ENCODE measurements at places on chromosomes 4 and X.

DNA sequence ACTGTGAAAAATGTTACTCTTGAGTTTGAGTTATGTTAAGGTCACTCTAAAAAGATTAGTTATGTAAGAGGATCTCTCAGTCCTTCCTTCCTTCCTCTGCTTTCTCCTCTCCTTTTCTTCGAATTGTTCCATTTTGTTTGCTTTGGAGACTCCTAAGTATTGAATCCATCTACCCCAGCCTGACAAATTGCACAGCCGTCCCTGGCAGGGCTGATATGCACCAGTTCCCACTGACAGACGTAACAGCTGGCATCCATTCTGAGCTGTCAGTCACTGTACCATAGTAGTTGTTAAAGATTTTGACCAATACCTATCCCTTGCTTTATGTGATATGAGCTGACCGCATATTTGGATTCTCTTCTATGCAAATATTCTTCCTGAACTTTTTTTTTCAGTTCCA, 210.7 kb upstream of the IGFBP7 start:
- no peak for DNase-seq

DNA sequence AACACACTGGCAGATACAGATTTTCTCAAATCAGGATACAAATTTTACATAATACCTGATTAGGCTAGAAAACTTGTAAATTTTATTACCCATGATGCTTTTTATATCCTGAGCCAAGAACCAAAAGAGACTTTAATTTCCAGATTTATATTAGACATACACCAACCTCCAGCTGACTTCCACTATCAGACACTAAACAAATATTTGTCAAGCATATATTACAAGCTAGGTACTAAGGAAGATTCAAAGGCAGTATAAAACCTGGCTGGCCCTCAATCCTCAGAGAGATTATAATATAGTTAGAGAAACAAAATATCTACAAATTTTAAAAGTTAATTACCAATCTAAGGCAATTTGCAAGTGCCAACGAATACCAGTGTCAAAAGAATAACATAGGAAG, 357.8 kb upstream of the F9 start:
- no peak for DNase-seq

DNA sequence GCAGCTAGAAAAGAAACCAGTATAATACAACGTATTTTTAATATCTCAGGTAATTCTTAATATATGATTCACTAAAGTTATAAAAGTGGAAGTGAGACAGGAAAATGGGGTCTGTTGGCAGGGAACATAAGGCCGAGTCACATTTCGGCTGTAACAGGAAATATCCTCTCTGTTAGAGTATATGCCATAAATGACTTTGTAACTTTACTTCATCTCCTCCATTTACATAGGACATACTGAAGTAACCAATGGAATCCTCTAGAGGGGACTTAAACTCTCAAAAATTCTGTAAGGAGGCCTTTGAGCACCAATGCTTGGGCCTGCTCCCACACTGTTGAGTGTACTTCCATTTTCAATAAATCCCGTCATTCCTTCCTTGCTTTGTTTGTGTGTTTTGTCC, 71.3 kb downstream of the ANKRD17 start:
- DNase-seq, result no peak

- no peak for DNase-seq
Observed at GRCh38 chr4:40858962-40859361, 109.2 kb downstream of the NSUN7 start.

- peak; percentile 10 for DNase-seq
Observed at GRCh38 chr4:80365928-80366327, 30.4 kb downstream of the CFAP299 start.

DNA sequence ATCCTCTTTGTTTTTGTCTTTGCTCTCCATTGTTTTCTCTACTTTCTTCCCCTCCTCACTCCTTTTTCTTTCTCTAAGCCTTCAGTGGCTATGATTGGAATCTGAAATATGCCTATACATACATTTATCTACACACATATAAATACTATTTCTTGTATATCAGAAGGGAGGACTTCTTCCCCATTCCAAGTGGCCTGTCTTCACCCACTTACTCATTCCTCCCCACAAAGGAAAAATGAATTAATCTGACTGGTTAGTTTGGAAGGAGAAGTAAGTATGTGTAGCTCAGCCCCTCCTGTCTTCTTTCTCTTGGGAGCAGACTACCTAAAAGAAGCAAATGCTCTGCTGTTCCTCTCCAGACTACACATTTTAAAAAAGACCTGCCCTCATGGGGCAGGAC, 17.7 kb downstream of the GUCY2F start:
- no peak for DNase-seq

GRCh38 chr4:689723-690122, 772 bp upstream of the SLC49A3 start:
- no peak for DNase-seq

DNA sequence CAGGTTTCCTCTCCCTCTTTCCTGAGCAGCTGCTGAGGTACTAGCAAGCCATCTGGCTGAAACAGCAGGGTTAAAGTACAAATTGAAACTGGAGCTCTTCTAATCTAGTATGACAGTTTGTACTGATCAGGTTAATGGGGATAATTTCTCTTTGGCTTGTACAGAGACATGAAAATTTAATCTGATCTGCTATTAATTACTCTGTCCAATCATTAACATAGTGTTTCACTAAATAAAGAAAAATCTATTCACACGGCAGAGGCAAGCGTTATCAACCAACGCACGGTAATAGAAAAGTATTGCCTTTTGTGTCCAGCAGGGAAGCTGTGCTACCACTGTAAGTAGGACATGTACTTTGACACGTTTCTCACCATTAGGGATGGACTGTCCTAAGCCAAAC, 71.1 kb downstream of the IGSF1 start:
- DNase-seq, result no peak

DNA sequence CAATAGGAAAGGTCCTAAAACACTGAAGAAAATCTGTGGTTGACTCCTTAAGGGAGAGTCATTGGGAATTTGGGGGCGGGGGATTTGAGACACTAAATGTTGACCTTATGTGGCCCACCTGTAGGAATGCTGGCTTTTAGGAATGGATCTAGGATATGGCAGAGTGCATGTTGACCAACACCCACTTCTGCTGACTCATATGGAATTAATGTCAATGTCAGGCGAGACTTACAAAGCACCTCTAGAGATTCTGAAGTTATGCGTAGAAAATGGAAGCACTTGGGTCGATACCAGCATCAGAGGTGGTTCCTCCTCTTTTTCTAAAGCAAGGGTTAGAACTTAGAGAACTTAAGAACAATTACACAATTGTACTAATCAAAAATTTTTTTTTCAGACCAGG, 100.6 kb upstream of the CBR4 start:
- DNase-seq, result no peak

- no peak for DNase-seq
Observed at GRCh38 chr4:55959655-55960054, 10.9 kb downstream of the CEP135 start.

GRCh38 chr4:82765134-82765533, 33.5 kb downstream of the SCD5 start:
- no peak for DNase-seq

GRCh38 chr4:8671712-8672290, 79.2 kb downstream of the CPZ start:
- no peak for DNase-seq

GRCh38 chr4:97496298-97496873, 646.9 kb downstream of the STPG2 start:
- DNase-seq, result no peak

- DNase-seq, result no peak
Observed at GRCh38 chr4:162450531-162451035, 286.8 kb upstream of the FSTL5 start.

DNA sequence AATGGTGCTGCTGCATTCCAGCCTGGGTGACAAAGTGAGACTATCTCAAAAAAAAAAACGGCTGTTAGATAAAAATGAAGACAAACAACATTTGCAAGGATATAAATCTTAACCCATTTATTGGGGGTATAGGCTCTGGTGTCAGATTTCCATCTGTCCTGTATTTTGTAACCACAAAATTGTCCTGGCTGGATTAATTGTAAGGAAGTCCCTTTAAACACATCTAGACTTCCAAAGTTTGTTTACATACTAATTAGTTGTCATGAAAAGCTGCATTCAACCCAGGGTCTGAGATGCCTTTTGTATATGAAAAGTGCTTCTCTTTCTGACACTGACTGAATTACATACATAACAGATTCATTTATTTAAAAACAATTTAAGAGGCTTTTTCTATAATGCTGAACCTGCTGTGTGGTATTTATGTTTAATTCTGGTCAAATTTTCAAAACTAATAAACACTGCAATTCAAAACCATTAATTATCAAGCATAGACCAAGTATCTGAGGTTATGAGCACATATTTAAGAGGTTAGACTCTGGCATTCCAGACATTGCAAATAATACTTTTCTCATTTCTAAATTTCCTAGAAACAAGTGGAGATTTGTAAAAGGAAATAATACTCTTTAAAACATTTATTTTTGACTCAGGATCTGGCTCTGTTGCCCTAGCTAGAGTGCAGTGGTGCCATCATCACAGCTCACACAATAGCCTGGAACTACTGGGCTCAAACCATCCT, 17.5 kb upstream of the UGDH start:
- DNase-seq, result no peak

GRCh38 chr4:15339737-15340136, 88.1 kb upstream of the C1QTNF7 start:
- no peak for DNase-seq

GRCh38 chr4:176262243-176262642, 6.8 kb downstream of the ASB5 start:
- no peak for DNase-seq

GRCh38 chr4:147508346-147508745, 27.4 kb downstream of the EDNRA start:
- no peak for DNase-seq

DNA sequence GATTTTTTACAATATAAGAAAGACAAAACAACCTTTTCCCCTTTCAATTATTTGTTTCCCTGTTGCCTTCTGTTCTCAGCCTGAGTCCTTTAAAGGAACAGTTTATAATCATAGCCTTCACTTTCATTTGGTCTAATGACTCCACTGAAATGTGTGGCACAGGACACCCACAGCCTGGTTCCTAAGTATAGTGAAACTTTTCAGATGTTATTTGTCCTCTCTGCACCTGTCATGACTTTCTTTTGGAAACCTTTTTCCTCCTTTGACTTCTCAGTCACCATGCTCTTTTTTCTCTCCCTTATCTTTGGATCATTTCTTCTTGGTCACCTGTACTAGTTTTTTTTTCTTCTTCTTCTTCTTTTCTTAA, 237.8 kb upstream of the ANXA3 start:
- DNase-seq, result no peak

- no peak for DNase-seq
Observed at GRCh38 chrX:43446752-43447151, 209.3 kb upstream of the MAOA start.

DNA sequence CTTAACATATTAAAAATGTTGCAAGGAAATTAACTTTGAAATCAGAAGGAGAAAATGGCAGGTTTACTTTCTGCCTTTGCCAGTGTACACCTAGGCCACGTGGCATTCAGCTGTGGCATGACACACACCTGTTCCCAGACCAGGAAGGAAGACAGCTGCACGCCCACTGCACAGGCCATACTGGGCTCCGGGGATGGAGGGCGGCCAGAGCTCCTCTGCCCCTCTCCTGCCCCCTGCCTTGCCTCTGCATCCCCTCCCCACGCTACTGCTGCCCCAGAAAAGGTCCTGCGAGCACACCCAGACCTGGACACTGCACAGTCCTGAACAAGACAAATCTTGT, 68.4 kb downstream of the GATB start:
- no peak for DNase-seq

- no peak for DNase-seq
Observed at GRCh38 chr4:151901631-151902030, 140.8 kb upstream of the GATB start.

DNA sequence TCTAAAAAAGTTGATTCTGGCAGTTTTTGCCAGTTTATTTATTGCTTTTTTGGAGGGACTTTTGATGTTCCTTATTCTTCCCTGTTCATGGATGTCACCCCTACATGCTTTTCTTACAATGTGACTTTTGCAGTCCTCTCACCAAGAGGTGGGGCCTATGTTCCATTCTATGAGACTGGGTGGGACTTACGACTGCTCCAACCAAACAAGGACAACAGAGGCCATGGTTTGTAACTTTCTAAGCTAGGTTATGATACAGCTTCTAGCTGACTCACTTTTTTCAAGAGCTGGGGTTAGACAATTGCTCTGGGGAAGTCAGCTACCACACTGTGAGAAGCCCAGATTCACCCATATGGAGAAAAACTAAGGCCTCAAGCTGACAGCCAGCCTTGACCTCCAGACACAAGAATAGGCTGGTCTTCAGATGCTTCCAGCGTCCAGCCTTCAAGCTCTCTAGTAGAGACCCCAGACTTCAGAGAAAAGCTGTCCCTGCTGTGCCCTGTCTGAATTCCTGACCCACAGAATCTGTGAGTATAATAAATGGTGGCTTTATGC, 39.5 kb downstream of the ENOPH1 start:
- DNase-seq, result peak; percentile 7

- DNase-seq, result no peak
Observed at GRCh38 chrX:39039890-39040289, 238.6 kb downstream of the MID1IP1 start.

- no peak for DNase-seq
Observed at GRCh38 chr4:185936650-185937376, 124.8 kb upstream of the SORBS2 start.

DNA sequence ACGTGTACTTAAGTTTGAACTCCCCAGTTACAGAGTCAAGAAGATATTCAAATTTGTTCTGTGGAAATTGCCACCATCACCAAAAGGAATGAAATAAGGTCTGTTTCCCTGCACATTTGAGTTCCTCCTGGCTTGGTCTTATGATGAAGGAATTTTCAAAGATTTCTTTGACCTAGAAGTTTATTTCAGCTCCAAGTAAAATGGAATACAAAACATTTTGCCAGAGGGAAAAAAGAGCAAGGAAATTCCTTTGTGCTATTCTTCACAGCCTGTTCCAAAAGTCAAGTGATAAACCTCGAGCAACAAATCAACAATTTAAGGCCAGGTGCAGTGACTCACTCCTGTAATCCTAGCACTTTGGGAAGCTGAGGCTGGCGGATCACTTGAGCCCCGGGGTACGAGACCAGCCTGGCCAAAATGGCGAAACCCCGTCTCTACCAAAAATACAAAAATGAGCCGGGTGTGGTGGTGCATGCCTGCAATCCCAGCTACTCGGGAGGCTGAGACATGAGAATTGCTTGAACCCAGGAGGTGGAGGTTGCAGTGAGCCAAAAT, 3.4 kb downstream of the NKRF start:
- no peak for DNase-seq

GRCh38 chrX:17527135-17527701, 152.2 kb downstream of the NHS start:
- no peak for DNase-seq

DNA sequence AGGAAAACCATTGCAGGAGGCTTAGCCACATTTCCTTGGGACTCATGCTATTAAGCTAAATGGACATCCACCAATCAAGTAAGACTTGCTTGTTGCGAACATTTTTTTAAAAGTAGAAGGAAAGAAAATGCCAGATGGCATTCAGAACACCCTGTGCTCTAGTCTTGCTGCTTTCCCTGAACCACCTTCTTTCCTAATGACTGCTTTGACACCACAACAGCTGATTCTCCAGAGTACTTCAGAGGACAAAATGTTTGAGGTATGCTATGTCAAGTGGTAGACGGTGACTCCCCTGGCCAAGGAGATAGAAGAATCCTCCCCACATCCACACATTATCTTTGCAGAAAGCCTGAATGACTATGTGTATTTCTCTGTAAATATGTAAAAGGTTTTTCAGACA, 65.4 kb downstream of the ANK2 start:
- no peak for DNase-seq

GRCh38 chr4:30191902-30192301, 528.3 kb upstream of the PCDH7 start:
- no peak for DNase-seq

GRCh38 chr4:71841336-71841735, 57.5 kb upstream of the GC start:
- no peak for DNase-seq

Measured in H54 (cell line).